Activated CD8-positive, alpha-beta memory T cell treated with anti-CD3 and anti-CD28 coated beads for 1 hour (primary cell): ENCODE measurements at places on chromosomes 3 and 15.

DNA sequence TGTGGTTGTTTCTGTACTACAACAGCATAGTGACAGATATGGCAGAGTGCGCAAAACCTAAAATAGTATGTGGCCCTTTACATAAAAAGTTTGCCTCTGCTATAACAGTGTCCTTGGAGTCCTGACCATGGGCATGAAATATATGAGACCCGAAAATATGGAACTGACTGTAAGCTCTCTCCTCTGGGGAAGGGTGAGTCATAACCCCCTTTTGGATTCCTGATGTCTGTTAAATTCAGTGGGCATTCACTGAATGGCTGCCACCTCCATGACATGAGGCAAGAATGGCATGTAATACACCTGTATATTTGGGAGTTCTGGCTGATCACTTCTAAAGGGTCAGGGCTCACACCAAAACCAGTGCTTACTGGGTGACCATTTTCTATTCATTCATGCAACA, 6.1 kb downstream of the TBC1D2B start:
- DNase-seq, result no peak

DNA sequence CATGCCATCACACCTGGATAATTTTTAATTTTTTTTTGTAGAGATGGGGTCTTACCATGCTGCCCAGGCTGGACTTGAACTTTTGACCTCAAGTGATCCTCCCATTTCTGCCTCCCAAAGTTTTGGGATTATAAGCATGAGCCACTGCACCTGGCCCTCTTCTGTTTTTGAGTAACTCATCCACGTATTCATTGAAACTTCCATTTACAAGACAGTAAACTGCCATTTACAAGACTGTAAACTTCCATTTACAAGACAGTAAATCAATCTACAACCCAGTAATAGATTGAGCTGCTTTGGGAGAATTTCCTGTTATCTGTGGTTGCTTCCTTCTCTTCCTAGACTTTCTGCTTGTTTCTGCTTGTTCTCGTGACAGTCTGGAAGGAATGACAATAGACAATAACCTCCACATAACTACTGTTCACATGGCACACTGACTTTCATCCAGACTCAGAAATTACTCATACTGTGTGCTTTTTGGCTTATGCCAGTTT, 114.7 kb upstream of the CCNL1 start:
- no peak for DNase-seq

GRCh38 chr3:184371570-184372018, 6.4 kb downstream of the THPO start:
- DNase-seq, result peak; percentile 22

GRCh38 chr3:28252001-28252431, 10.6 kb downstream of the CMC1 start:
- DNase-seq, result no peak

GRCh38 chr3:38636464-38636863, 13.0 kb downstream of the SCN5A start:
- DNase-seq, result no peak
